ENCODE measurements at places on chromosomes 1 and 21. TPM values are rescaled to one million over a fixed set of nuclear protein-coding genes. Genes with fewer than 3 reads are reported as not detected.
A peak's percentile ranks its signal among the peaks of the same experiment; 100 is the strongest.

EFNA1 gene
- total RNA-seq = not detected

CNKSR1 gene
- 0.29 TPM for total RNA-seq

SERTAD4 gene
- total RNA-seq = not detected

CACNA1S gene
- total RNA-seq = not detected

ABCG1 gene
- total RNA-seq = not detected

ADCY10 gene
- 0.14 TPM for total RNA-seq

HES5 gene
- total RNA-seq = not detected

DNA sequence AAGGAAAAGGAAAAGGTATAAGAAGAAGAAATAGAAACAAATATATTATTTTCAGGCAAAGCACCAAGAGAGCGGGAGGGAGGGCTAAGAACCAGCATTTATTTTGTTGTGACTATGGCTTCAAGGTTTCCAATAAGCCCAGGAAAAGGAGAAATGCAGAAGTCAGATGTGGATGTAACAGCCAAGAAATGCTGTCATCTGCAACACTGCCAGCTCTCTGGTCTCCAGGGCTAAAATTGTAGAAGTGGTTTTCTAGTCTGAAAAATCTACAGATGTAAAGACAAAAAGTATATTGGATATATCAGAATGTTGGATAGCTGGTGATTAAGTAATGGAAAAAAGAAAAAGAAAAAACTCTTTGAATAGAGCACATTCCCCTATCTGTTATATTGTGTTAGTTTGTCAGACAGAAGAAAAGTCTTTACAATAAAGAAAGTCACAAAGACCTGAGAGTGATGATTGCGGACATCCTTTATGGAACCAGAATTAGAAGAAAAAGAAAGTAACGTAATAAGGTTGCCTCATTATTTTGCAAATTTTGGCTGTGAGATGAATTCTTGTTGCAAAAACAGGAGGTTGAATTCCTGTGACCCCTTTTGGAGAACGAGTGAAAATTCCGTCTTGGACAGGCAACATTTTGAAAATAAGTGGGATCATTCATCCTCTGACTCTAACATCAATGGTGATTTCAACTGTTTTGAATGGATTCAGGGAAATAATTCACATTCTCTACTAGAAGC is 938.1 kb downstream of the TTLL7 start:
- no peak for DNase-seq

DNA sequence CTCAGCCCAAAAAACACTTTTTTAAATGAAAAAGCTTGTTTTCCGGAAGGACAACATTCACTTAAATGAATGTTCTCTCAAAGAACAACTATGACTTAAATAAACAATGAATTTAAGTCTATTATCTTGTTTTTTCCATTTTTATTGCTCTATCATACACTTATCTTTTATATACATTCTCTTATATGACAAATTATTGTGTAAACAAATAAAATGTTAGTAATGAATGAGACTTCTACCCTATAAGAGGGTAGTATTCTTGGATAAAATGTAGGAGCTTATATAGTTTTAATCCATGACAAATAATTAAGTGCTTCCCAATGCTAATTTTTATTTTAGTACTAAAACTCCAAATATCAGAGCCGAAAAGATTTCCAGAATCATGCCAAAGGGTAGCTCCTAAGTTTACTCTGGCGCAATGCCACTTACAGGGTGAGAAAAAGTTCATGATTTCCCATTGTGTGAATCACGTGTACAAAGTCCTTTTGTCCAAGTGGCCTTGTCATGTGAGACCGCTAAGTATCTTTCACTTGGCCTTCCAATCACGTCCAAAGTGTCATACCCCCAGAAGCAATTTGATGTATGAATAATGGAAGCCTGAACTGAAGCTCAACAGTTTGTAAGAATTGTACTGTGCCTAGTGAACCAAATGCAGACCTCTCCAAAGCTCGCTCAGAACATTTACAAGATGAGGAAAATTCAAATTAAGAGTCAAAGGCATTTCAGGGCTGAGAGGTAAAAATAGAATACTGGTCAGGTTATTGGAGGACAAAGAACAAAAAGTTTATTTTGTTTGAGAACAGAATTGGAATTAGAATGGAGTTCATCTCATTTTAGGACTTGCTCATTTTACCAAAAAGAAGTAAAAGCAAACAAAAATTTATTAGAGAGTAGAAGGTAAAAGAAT is 56.6 kb upstream of the C1orf21 start:
- no peak for DNase-seq

GRCh38 chr1:115877511-115877910 is 36.6 kb upstream of the NHLH2 start:
- DNase-seq = peak; percentile 17

DNA sequence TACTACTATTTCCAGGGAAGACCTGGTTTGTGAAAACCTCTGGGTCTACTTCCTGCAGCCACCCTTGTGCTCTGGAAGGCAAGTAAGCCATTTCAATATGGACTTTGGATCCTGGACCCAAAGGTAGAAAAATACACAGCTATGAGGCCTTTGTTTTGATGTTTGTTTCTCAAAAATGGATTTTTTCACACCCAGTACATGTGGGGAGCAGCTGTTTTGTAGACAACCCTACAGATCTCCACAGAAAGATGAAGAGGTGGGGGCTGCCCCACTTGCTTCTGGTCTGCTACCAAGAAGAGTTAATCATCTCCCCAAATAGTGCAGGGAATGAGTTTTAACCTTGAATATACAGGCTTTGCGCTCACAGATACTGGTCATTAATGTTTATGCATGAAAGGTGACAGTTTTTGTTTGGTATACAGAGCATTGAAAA is 29.2 kb downstream of the ZNF281 start:
- DNase-seq = peak; percentile 70

GRCh38 chr1:169884634-169885033 is 9.1 kb downstream of the SCYL3 start:
- no peak for DNase-seq

DNA sequence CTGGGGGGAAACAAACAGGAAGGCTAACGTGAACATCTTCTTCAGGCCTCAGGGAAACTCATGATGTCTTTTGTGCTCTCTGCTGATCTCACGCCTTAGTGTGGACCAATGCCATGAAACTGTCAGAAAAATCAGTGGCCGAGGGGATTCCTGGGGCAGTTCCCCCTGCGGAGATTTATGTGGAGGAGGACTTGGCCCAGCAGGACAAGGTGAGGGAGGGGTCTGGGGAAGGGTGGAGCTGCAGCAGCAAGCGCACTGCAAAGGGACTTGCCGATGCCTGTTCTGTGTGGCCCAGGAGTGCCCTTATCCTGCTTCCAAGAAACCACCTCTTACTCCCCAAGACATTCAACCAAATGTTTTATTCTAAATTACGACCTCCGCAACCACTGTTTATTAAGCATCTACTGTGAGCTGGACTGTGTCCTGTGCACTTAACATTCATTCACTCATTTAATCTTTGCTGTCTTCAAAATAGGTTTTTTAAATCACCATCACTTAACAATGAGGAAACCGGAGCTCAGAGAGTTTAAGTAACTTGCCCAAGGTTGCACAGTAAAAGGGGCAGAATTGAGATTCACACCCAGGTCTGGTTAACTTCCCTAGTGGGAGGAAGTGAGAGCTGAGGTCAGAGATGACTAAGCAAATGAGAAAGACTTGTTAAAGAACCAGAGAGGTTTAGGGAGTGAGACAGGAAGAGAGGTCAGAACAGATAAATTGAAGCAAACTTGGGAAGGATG is 49.7 kb downstream of the FHAD1 start:
- no peak for DNase-seq

- DNase-seq = peak; percentile 86
Measured at GRCh38 chr1:30807318-30808066, 49.9 kb upstream of the LAPTM5 start.

DNA sequence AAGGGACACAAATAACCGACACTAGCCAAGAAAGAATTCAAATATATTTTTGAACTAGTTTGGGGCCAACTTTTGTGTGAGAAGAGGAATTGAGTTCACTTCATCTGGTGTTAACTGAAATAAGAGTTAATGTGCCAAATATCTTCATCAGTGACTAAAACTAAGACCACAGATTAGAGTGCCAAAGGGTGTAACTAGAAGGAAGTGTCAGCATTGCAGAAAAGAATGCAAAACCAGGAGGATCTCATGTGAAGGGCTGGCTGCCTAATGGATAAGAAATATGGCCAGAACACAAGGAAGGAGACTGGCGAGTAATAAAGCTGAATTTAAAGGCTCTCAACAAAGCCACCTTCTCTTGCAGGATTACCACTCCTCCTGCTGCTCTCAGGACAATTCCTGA is 61.8 kb upstream of the LRRC8D start:
- no peak for DNase-seq

DNA sequence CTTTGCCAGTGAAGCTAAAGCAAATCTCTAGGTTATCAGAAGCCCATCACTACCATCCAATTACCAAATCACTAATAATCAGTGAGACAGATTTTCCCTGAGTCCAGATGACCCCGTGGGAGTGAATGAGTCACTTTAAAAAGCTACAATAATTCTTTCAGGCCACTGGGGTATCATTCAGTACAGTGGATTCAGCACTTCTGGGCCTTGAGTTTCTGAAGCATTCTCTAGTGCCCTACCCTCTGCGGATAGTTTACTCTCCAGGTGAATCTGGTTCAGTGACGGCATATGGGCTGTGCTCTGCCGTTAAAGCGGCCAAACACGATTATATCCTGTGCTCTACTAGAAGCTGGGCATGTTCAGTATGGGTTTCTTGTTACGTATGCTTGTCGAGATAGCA is 26.1 kb downstream of the NR5A2 start:
- no peak for DNase-seq

- peak; percentile 55 for DNase-seq
Measured at GRCh38 chr1:19712928-19713327, 48.3 kb downstream of the HTR6 start.

DNA sequence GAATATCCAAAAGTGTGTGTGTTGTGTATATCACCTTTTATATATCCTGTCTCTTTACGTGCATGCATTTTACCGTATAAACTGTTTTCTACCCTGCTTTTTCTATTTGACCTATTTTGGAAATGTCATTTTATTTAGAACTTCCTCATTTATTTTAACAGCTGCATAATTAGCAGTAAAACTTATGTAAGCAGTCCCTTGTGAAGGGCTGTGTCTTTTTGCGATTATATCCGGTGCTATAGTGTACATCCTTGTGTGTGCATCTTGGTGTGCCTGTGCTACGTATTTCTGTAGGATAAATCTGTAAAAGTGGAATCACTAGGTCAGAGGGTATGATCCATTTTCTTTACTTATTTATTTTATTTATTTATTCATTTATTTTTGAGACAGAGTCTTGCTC is 7.2 kb downstream of the LGALS8 start:
- no peak for DNase-seq

- no peak for DNase-seq
Measured at GRCh38 chr1:68955424-68955823, 458.5 kb upstream of the DEPDC1 start.

GRCh38 chr1:27658951-27659496 is 13.0 kb downstream of the IFI6 start:
- DNase-seq = peak; percentile 70

- no peak for DNase-seq
Measured at GRCh38 chr1:147080671-147081394, 91.4 kb downstream of the PRKAB2 start.

- DNase-seq = peak; percentile 33
Measured at GRCh38 chr21:8991968-8992621, 1529.3 kb upstream of the TPTE start.

DNA sequence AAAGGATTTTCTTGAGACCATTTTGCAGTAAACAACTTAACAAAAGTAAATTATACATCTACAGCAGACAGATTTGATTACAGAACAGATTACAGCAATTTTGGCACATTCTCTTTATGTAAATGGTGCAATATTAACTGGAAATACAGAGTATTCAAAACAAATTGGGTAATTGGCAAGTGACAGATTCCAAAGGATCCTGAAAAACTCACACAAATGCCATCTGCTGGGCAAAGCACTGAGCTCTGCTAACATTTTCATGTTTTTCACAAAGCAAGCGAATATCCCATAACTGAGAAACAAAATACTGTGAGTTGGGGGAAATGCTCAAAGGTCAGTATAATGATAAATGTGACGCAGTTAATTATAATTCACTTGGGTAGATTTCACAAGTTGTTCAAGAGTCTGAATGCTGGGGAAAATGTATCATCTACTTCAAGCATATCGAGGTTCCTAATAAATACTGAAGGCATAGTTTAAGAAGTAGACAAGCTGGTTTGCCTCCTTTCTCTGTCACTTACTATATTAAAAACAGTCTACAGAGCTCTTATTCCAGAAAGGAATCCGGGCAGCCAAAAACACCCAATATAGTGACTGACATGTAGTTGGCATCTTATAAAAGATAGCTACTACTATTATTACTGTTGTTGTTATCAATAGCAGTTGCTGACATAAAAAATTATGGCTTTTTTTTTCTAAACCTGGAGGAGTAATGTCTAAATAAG is 75.8 kb upstream of the SDC3 start:
- DNase-seq = no peak

GRCh38 chr1:173414136-173414535 is 63.0 kb upstream of the PRDX6 start:
- peak; percentile 68 for DNase-seq

DNA sequence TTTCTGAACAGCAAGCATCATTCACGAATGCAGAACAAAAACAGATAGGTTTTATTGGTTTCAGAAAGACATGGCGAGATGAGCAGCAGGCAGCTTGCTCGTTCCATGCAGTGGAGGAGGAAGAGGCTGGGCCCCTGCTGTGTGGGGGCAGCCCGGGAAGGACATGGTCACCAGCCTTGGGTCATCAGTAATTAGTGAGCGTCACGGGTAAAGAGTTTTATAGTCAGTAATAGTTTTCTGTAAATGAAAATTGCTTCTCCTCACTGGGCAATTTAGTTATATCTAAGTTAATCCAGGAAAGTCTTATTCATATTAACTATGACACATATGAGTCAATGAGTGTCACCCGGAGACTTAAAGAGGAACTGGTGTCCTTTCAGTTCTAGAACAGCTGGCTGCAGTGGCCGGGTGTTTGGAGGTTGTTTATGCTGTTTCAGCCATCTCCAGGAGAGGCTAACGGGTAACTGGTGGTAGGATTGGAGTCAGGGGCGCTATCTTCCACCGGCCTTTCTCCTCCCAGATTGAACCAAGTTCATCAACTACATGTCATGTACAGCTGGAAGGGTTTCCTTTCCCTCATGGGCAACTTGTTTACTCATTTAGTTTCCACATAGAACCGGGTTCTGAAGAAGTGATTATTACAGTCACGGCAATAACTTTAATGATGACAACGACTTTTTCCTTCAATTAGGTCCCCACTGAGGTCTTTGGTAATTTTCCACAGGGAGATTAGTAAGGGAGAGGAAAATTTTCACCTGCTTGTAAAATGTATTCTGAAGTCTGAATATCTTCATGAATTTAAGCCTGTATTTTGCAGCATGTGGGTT is 34.6 kb upstream of the SLC45A1 start:
- DNase-seq = peak; percentile 45

DNA sequence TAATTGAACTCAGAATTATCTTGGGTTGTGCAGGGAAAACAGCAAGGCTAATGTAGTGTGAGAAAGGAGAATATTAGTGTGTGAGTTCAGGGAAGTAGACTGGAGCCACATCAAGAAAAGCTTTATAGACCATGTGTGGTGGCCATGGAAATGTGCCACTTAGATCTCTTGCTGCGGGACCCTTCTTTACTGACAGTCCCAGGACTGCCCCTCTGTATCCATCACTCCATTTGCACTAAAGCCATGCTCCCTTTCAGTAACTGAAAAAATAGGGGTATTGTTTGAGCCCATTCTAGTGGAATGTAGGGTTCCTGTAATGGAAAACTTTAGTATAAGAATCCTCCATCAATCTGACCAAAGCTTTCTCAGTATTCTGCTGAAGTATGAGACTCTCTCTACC is 32.3 kb downstream of the SAMSN1 start:
- no peak for DNase-seq

Measured in Karpas-422 (cell line).